ENCODE measurements at places on chromosomes 16 and 17.

DNA sequence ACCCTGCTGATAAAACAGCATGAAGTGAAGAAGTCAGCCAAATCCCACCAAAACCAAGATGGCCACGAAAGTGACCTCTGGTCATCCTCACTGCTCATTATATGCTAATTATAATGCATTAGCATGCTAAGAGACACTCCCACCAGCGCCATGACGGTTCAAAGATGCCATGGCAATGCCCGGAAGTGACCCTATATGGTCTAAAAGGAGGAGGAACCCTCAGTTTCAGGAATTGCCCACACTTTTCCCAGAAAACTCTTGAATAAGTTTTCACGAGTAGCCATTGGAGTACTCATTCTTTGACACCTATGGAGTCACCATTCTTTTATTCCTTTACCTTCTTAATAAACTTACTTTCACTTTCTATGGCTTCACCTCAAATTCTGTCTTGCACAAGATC, 44.3 kb downstream of the GSG1L start:
- DNase-seq, result no peak

DNA sequence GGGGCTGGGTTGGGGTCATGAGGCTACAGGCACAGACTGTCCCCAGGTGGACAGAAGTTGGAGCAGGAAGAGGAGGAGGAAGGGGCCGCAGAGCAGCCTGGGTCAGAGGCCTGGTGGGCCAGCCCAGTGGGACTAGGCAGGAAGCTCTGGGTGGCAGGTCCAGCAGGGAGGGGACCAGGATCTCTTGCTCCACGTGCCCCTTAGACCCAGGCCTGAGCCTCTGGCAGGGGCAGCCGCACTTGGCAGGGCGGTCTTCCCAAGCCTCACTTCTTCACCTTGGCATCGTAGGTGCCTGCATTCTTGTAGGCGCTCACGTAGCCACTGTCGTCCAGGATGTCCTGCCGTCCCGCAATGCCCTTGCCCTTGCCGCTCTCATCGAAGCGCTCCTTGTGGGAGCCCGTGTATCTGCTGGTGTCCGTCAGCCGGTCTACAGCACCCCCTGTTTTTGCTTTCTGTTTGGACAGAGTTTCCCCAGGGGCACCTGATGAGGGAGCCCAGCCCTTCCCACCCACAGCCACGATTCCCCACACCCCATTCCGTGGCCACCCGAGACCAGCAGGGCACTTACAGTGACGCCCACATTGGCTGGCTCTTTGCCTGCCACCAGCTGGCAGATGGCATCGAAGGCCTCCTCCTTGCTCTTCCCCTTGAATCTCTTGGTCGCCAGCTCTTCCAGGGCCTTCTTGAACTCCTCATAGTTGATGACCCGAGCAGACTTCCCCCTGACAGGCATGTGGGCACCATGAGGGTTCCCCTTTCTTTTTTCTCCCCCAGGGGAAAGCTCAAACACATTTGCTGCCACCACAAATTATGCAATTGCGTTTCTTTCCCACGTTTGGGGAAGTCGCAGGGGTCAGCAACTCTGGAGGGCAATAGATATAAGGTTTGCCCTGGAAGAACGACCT, 3.1 kb downstream of the TPPP3 start:
- DNase-seq, result no peak

- DNase-seq, result no peak
Observed at GRCh38 chr17:12098568-12098967, 77.9 kb downstream of the MAP2K4 start.

GRCh38 chr17:73007407-73007806, 85.1 kb downstream of the SLC39A11 start:
- no peak for DNase-seq

GRCh38 chr16:55406651-55407050, 72.3 kb upstream of the MMP2 start:
- DNase-seq, result no peak

DNA sequence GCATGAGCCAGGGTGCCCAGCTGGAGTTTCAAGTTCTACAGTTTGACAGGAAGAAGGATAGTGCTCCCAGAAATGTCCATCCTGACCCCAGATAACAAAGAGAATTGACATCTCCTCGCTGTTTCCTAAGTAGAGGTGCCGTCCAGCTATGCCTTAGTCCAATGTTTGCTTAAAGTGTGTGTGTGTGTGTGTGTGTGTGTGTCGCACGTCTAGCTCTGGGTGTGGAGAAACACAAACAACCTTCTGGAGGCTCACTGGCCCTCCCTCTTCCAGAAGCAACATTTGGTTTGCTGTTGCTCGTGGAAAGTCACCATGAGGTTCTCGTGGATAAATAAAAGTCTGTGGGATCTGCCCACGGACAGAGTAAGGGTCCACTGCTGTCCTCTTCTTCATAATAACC, 22.1 kb downstream of the EMP2 start:
- no peak for DNase-seq

DNA sequence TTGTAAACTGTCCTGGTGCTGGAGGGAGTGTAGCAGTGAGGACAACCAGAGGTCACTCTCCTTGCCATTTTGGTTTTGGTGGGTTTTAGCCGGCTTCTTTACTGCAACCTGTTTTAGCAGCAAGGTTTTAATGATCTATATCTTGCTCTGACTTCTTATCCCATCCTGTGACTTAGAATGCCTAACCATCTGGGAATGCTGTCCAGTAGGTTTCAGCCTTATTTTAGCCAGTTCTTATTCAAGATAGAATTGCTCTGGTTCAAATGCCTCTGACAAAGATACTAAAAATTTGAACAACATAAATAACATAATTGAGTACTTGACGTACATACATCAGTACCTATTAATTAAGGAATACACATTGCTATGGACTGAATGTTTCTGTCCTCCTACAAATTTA, 93.3 kb upstream of the TOM1L1 start:
- DNase-seq, result no peak

DNA sequence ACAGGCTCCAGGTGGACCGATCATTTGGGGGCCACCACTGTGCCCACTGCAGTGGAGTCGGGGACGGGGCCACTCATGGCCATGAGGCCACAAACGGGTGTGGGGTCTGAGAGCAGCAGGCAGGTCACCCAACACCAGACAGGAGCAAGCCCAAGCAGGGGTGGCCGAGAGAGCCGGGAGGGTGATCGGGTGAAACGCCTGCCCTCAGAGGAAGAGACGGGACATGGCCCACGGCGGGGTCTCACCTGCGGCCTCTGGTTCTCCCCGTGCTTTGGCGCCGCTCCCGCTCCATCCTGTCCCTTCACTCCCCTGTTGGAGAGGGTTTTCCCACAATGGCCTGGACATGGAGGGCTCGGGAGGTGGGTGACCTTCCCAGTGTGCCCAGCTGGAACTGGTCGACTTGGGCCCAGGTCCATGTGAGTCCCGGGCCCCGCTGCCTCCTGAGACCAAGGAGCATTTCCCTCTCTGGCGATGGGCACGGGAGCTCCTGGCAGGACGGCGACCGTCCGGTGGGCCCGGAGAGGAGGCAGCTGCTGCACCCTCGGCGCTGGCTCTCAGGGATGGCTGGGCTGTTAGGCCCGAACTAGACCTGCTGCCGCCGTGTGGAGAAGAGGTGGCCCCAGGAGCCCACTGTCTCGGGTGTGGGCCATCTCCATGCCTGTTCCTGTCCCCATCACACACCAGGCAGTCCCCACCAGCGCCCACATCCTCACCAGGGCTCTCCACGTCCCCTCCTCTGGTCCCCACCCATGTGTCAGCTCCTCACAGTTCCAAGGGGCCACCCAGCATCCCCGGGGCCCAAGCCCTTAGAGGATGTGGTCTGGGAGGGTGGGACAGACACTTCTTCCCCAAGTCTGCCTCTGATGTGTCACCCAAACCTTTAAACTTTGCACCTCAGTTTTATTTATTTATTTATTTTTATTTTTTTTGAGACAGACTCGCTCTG, 13.4 kb upstream of the BAHCC1 start:
- DNase-seq, result no peak

GRCh38 chr17:8913091-8913490, 45.6 kb upstream of the PIK3R6 start:
- DNase-seq, result no peak

DNA sequence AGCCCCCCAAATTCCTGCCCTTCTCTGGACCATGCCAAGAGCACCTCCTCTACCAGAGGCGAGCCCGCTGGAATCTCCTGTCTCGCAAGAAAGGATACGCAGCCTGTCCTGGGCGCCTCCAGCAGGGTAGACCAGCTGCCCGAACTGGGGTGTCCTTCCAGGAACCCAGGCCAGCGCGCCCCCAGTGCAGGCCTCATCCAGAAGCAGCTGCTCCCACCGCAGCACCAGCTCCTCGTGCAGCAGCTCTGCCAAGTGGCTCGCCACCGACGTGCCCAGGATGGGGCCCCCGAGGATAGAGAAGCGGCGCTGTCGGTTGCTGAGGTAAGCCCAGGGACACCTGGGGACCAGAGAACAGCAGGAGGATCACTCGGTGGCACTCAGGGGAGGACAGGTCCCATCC, 4.8 kb downstream of the TAF1C start:
- no peak for DNase-seq

DNA sequence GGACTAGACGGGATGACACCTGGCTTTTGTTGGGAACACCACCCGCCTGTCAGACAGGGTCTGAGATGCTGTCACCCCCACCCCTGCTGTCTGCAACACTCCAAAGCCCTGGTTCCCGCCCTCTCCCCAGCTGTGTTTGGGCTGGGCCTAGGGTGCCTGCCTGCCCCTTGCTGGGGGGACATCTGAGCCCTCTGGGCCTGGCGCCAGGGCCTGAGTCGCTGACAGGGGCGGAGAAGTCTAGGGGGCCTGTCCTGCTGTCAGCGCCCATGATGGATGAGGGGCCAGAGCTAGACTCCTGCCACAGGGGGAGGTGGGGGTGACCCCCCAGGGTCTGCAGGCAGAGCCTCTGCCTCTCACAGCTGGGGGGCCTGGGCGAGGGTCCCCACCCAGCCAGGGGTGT, 7.6 kb upstream of the PKMYT1 start:
- DNase-seq, result no peak

DNA sequence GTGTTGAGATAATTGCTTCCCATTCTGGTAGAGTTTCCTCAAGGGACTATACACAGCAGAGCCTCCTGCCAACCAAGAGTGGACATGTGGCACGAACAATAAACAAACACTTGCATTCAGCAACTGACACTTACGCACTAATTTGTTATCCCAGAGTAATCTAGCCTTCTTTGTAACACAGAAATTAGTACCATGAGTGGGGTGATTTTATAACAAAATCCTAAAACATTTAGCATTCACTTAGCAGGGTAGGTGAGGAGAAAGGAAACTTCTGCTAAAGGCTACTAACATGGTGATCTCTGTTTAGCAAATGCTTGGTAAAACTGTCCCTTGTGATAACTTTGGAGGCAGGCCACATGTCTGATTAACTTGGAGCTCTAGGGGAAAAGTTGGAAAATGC, 325.2 kb downstream of the HS3ST4 start:
- no peak for DNase-seq

DNA sequence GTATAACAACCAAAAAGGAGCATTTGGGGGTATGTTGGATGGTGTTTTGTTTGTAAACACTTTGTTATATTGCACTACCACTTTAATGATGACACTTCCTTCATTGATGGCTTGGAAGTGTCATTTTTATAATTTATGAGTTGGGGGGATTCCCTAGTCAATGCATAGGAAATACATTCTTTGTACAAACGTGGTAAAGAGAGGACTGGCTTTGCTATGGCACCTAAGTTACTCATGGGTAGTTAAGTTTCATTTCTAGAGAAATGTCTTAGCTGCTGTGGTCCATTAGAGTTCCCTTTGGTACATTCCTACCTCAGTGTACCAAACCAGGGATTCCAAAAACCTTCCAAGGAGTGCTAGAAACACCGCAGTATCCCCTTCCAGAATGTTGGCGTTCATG, 63.7 kb upstream of the CMIP start:
- no peak for DNase-seq

DNA sequence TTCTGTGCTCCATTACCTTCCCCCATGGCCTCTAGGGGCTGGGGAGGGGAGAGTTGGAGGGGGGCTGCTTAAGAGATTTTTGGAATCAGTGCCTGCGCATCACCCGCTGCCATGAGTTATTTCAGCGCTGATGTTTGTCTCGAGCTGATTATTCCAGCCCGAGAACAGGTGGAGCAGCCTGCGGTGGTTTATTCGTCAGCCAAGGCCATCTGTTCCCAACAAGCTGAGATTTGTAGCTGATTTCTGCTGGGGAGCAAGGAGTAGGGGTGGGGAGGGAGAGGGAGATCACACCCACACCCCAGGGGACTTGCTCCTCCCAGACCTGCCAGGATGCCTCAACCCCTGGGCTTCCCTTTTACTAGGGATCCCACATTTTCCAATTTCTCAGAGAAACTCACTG, 23.1 kb downstream of the PIPOX start:
- DNase-seq, result peak; percentile 3

DNA sequence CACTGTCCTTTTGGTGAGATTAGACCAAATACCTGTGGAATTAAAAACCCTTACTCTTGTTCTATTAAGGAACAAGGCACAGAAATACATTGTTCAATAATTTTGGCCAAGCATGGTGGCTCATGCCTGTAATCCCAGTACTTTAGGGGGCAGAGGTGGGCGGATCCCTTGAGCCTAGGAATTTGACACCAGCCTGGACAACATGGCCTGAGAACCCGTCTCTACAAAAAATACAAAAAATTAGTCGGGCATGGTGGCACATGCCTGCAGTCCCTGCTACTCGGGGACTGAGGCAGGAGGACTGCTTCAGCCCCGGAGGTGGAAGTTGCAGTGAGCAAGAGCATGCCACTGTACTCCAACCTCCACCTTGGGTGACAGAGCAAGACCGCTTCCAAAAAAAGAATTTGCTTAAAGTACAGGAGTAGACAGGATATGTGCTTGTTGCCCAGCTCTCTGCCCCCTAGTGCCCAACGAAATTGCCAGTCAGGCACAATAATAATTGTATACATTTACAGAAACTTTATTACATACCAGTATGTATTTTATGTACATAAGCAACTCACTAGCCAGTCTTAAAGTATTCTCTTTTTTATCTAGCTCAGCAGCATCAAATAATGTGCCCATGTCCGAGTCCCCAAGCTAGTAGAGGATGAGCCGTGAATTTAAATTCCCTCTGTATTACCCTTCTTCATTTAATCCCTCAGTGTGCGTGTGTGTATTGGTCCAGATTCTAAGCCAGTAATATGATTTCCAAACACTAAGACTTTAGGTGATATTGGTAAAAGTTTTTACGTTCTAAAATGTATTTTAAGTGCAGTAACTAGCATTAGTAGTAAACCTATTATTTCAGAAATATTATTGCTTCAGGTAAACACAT, 1.4 kb downstream of the THUMPD1 start:
- DNase-seq, result no peak

DNA sequence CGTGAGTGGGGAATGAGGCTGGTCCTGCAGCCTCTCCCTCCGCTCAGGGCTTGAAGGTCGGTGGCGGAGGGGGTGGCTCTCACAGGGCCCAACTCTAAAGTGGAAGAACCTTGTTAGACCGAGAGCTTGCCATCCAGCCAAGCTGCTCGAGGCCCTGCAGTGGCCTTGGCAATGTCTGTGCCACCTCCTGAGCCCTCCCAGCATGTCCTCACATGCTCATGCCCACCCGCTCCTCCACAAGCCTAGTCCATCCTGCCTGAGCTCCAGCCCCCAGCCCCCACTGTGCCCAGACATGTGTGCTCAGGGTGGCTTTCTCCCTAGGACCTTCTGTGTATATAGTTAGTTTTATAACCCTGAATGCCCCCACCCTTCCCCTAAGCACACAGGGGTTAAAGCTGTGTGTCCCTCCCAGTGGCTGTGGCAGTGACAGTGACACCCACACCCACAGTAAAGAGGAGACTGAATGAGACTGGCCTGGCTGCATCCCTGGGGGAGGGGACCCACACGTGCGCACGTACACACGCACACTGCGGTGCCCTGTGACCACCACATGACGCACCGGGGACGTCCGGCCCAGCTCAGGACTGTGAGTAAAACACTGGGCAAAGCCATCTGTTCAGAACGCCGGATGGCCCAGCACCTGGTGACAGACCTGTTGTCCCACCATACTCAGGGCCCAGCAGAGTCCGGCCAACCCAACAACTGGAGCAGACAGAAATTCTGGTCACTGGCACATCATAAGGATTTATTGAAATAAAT, 15.6 kb downstream of the PDK2 start:
- DNase-seq, result no peak

All from NCI-H1092 treated with DMSO at 0.1 percent for 48 hours (cell line).